ENCODE measurements at places on chromosomes 1 and 21.
A peak's percentile ranks its signal among the peaks of the same experiment; 100 is the strongest.

DNA sequence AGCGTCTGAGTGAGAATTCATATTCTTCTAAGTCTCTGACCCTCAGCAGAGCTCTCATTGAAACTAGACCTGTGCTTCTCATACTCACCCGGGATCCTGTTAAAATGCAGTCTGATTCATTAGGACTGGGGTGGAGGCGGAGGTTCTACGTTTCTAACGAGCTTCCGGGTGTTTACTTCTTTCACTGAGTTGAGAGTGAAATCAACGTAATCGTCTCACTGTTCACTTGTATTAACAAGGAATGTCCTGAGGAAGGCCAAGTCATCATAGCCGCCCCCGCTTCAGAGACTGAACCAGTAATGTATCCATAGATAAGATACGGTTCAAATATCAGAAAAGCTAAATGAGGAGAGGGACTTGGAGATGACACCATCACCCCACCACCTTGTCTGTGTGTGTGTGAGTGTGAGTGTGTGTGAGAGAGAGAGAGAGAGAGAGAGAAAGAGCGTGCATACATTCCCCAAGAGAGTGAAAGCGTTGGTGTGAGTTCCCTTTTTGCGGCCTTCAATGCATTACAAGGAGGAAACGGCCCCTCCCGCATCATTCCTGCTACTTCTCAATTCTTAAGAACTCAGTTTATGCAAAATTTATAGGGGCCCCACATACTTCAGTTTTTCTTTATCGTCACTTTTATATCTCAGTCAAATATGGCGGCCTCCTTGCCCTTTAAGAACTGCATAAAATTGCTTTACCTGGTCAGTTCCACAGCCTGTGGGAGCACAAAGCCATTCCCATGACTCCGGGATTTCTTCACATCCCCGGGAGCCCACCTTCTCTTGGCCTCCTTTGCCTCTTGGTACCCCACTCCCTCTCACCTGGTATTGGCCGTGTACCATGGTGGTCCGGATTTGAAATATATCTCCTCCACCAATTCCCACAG is 19.8 kb downstream of the KMO start:
- no peak for DNase-seq

DNA sequence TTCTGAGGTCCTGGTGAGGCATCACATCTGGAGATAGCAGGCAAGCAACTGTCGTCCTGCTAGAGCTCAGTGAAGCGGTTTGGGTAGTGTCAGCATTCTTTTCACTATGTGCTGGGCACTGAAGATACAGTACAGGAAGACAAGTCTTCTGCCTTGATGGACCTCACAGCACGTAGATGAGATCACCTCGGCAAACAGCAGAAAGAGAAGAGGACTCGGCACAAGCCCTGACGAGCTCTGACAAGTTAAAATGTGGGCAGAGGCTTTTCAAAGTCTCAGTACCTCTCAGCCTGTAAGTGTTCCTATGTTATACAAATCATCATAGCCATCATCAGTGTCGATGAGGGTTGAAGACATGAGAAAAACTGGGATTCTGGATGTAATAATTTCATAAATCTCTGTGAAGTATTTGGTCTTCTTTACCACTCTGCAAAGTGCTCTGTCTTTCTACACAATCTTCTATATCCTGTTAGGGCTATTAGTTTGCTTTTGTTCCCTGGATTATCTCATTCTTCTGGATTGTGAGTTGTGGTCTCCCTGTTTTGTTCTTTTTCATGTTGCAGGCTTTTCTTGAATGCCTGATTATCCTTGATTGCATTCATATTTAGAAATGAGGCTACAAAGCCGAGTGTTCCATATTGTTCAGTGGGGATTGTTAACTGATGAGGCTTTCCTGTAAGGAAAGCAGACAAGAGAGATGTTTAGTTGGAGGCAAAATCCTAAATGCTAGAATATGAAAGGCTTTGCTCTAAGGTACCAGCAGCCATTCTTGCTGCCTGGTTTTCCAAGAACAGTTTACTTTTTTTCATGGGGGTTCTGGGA is 24.2 kb downstream of the MAEL start:
- no peak for DNase-seq

- no peak for DNase-seq
These were observed 602 bp upstream of the CGN start for GRCh38 chr1:151510614-151510956.

GRCh38 chr1:223500560-223501425 is 107.6 kb downstream of the CCDC185 start:
- peak; percentile 1 for DNase-seq

Data from stimulated activated CD8-positive, alpha-beta memory T cell treated with anti-CD3 and anti-CD28 coated beads, Interleukin-4, amount 100 ng/mL, for 24 hours (primary cell).